Stimulated activated CD4-positive, alpha-beta T cell treated with anti-CD3 and anti-CD28 coated beads, Interleukin-1b, Interleukin-23, amount 100 ng/mL, for 1 hour (primary cell): ENCODE measurements at places on chromosomes 6 and 20.
A peak's percentile ranks its signal among the peaks of the same experiment; 100 is the strongest.

DNA sequence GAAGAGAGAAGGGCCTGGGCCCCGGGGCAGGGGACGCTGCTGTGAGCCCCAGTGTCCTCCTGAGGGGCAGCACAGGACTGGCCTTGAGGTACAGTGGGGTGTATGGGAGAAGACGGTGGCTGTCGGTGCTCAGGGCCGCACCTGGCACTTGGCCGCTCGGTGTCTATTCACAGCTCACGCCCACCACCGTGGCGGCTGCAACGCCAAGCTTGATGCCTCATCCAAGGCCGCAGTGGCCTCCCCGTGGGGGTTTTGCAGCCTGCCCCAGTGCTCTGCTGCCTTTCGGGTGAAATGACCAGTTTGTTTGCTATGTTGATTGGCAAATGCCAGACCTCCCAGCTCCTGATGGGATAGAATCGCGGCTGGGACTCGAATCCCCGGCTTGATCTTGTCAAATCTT lies 79.5 kb upstream of the SLCO4A1 start:
- no peak for DNase-seq

DNA sequence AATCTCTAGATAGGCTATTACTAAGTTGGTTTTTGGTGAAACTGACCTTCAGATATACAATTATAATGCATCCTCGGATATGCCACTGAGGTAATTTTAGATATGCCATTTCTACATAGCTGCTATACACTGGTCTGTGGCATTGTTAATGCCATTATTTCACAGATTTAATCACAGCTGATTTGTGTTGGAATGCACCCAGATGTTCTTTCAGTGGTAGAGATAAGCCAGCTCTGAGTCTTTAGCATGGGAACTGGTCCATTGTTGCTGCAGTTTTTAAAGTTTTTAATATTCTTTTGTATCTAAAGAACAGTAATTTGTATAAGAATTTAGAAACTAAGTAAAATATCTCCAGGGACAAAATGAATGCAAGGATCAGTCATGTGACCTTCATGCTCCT lies 6.8 kb downstream of the TMX4 start:
- no peak for DNase-seq

DNA sequence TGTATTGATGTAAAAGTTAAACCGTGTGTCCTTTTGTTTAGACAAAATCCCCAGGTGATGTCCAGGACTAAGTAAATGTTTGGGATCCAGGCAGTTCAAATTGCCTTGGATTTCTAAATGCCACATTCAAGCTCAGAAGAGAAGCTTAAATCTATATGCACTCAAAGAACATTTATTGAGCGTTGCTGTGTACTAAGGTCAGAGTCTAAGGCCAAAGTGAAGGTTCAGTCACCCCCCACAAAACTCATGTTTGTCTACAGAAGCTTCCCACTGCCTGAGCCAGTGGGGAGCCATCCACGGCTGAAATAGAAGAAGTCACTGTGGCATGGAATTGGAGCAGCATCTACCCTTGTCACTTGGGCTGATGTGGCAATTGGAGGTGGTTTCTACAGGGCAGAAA lies 70.7 kb upstream of the INSM1 start:
- DNase-seq, result no peak

GRCh38 chr6:6057442-6058053 lies 50.8 kb upstream of the NRN1 start:
- no peak for DNase-seq

DNA sequence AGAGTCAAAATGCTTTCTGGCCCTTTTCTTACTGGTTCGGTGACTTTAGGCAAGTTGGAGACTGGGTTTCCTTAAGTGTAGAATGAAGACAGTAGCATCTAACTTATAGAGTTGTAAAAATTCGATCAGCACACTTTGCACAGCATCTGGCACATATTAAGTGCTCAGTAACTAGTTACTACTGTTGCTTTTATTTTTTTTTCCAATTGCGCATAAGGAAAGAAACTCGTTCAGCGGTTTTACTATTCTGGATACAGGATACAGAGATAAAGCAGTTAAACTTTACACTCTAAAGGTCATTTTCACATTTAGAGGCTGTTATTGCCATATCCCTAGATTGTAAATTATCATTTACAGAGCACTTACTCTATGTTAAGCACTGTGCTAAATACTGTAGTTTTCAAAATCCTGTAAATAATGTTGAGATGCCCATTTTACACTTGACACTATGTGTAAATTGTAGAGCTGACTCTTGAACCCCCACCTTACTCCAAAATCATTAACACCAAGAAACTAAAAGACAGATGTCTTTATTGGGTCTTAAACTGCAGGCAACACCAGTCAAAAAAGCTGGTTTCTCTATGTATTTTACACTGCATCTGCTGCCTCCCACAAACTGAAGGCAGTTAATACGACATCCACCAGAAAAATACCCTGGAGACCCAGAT lies 886 bp downstream of the ROMO1 start:
- DNase-seq, result no peak

- DNase-seq, result no peak
Measured at GRCh38 chr6:129188795-129189194, 305.9 kb downstream of the LAMA2 start.

- DNase-seq, result no peak
Measured at GRCh38 chr6:12865117-12865516, 148.6 kb downstream of the PHACTR1 start.

GRCh38 chr6:113736978-113737377 lies 120.2 kb upstream of the MARCKS start:
- DNase-seq, result no peak

DNA sequence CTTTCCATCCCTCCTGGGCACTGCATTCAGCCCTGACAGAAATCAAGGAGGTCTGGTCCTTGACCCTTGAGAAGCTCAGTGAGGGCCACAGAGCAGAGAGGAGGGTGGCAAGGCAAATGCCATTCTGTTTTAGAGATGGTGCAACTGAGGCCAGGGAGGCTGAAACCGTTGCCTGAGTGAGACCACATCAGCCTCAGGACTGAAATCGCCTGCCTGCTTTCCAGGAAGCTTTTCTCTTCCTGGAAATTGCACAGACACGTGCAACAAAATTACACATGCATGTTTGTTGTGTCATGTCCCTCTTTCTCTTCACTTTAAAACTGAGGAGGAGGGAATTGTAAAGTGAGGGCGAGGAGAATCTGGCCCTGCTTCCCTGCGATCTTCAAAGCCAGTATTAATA lies 113.7 kb upstream of the PDE10A start:
- DNase-seq, result no peak

DNA sequence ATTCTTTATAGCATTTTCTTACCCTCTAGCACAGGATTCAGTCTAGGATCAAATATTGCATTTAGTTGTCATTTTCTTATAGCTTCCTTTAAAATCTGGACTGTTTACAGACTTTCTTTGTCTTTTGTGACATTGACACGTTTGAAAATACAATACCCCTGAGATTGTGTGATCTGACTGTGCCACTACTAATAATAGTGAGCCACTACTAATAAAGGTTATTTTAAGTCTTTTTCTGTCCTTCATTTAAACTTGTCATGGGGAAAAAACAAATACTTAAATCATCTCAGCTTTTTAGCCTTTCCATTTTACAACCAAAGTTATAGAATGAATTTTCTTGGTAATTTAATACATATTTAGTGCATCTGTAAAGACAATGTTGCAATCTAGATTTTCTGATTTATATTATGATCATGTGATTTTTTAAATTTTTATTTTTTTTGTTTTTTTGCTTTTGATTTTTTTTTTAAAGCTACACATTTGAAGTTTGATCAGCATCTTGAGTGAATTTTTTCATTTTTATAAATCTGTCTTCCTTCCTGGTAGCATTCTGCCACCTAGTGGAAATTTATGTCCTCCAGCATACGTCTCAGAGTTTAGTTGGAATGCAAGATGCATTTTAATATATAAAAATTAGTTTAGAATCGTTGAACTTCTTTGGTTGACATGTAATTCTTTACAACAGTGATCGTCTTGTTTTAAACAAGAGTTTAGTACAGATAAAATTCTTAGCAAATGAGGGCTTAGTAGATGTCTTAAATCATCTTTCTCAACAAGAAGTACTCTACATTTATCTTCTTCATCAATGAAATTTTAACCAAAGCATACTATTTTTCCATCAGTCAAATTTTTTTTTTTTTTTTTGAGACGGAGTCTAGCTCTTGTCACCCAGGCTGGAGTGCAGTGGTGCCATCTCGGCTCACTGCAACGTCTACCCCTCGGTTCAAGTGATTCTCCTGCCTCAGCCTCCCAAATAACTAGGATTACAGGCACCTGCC lies 119.4 kb downstream of the NCOA3 start:
- DNase-seq, result no peak

GRCh38 chr6:11761744-11762620 lies 16.6 kb downstream of the ADTRP start:
- no peak for DNase-seq

GRCh38 chr6:36128073-36128472 lies 2.2 kb upstream of the MAPK13 start:
- DNase-seq, result no peak

DNA sequence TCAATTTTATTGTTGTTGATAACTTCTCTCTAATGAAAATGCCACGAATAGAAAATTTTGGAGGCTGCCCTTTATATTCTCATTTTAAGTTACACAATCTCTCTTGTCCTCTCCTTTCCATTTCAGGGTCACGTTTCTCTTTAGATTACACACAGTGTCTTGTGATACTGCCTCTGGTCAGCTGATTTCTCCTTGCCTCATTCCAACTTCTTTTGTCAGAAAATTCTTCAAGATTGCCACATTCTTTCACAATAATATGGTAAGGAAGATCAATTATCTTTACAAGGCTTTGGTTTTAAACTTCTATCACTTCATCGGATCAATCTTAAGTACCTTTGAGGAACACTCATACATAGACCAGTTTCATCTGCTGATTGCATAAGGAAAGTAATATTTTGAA lies 370.3 kb downstream of the RFPL4B start:
- no peak for DNase-seq

- DNase-seq, result no peak
Measured at GRCh38 chr6:156719395-156719719, 57.8 kb upstream of the ARID1B start.

DNA sequence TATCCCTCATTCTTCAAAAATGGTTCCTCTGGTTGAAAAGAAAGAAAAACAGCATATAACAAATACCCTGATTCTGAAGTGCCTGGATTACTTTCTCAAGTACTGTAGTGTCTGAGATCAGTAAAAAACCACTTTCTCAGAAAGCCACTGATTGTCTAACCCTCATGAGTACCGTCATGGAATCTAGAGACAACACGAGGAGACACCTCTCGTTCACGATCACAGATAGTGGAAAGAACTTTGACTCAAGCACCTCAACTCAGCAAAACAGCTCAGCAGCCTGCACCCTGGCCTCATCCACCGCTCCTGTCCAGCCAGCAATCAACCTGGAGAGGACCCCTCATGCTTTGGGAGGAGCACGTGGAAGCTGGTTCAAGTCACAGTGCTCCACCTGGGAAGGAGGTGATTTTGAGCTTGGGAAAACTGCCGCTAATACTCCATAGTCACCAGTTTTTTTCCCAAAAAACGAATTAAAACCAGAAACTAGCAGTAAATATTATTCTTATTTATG lies 1.0 kb downstream of the SCML4 start:
- peak; percentile 24 for DNase-seq

- DNase-seq, result no peak
Measured at GRCh38 chr20:38094373-38094891, 60.9 kb downstream of the RPRD1B start.

GRCh38 chr6:47073125-47074110 lies 31.3 kb upstream of the ADGRF1 start:
- DNase-seq, result no peak

DNA sequence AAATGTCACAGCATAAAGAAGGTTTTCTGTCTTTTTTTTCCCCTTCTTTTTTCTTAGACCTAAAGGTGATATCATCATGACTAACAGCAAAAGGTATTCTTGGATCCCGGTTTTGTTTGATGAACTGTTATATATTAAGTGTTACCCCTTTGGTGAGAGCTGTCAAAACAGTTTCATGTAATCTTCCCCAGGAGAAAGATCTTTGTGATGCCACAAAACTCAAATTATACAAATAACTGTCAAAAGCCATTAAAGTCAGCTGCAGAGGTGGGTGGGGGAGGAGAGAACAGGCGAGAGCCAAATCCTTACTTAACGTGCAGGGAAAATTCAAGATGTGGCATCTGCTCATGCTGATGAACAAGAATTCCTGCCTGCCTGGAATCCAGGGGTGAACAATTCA lies 258.2 kb downstream of the BMP7 start:
- DNase-seq, result no peak

- no peak for DNase-seq
Measured at GRCh38 chr20:53338716-53339115, 254.9 kb downstream of the ZNF217 start.

DNA sequence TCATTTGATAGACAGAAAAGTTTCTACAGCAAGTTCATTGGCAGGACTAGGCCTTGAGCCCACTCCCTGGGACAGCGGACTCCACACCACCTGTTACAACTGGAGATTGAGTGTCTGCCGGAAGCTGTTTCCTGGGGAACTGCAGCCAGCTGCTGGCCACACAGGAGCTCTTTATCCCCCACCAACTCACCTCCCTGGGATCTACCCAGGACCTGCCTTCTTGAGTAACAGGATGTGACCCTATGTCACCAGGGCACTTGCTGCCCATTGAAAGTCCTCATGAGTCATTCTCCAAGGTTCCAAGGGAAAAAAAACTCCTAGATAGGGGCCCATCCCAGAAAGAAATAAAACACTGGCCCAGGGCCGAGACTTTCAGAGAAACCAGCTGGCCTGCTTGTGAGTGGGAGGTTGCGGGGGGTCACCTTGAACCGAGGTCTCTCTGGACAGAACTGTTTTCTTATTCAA lies 37.4 kb upstream of the SLC9A8 start:
- no peak for DNase-seq

DNA sequence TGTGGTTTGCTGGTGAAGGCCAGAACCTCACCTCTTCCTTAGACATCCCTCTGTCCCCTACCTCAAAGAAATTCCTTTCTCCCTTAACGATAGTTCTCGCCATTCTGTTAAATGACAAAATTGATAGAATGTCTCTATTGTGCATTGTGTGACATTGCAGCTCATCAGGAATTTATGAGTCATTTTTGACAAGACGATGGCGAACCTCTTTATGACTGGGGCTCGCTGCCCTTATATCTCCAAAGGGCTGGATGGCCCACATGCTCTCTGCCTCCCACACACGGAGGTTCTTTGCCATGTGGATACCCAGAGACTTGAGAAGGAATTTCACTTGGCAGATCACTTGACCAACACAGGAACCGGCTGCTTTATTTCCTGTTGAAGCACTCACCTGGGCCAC lies 66.8 kb upstream of the RPS6KA2 start:
- no peak for DNase-seq

DNA sequence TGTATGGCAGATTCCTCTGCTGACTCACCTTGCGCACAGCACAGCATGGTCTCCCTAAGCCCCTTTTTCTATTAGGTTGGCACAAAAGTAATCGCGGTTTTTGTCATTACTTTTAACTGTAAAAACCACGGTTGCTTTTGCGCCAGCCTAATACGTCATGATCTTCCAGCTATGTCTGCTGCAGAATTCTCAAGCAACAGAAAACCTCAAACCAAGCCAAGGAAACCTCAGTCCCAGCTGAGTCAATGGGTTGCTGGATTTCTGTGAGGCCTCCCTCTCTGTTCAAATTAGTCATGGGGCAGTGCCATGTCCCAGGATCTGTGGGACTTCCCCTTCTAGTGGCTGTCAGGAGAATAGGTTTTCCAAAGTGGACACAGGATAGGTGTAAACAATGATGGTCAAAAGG lies 15.7 kb upstream of the ENPP1 start:
- no peak for DNase-seq

- DNase-seq, result no peak
Measured at GRCh38 chr20:44422083-44422482, 53.6 kb upstream of the TTPAL start.

GRCh38 chr6:105869835-105870440 lies 216.2 kb upstream of the PRDM1 start:
- no peak for DNase-seq
